H1 (cell line): ENCODE measurements at places on chromosomes 4 and X.

- no peaks in the 10 kb centered on the region for H3K4me1 ChIP-seq
- H3K36me3 ChIP-seq, result no peaks in the 10 kb centered on the region
- no peak overlapping the region for H3K4me3 ChIP-seq
- no peaks in the 10 kb centered on the region for H3K27me3 ChIP-seq
Measured at GRCh38 chrX:121103381-121103780, 56.0 kb downstream of the GLUD2 start.

DNA sequence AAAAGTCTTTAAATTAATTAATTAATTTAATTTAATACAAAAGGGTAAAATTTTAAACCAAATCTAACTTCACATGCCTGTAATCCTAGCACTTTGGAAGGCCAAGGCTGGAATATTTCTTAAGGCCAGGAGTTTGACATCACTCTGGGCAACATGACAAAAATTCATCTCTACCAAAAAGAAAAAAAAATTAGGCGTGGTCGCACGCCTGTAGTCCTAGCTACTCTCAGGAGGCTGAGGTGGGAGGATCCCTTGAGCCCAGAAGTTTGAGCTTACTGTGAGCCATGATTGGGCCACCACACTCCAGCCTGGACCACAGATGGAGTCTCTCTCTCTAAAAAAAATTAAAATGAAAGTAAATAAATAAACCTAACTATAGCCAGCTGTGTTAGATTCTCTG is 39.2 kb upstream of the ANTXR2 start:
- no peaks in the 10 kb centered on the region for H3K36me3 ChIP-seq
- no peaks in the 10 kb centered on the region for H3K4me1 ChIP-seq
- DNase-seq, result no peak
- H3K27ac ChIP-seq, result no peak overlapping the region
- no peaks in the 10 kb centered on the region for H3K27me3 ChIP-seq
- H3K4me3 ChIP-seq, result no peak overlapping the region

DNA sequence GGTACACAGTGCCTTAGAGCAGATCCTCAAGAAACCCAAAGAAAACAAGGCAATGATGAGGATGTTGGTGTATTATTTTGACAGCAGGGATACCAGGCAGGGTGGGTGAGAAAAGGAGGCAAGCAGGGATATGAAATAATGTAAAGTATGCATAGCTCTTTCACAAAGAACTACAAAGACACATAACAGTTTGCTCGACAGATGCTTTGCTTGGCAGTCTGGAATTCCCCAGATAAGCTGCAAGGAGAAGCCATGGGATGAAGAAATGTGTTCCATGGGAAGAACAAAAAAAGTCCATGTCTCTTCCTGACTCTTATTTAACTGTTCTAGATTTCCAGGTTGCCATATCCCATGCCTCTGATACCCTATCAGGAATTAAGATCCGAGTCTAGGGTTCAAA is 75.4 kb downstream of the FAM13A start:
- no peaks in the 10 kb centered on the region for H3K4me1 ChIP-seq
- DNase-seq, result no peak
- no peak overlapping the region for H3K27ac ChIP-seq
- H3K27me3 ChIP-seq, result no peaks in the 10 kb centered on the region
- H3K36me3 ChIP-seq, result no peaks in the 10 kb centered on the region
- no peak overlapping the region for H3K4me3 ChIP-seq

GRCh38 chrX:103376118-103376978 is at the start of gene BEX3:
Gene BEX3 (plus strand): TSS chrX:103376538. CDS start chrX:103377522, 984 bp downstream.
- H3K27ac ChIP-seq, result peak within 1 kb of the TSS; percentile 92
- peak; percentile 70 for DNase-seq
- no peaks in the 10 kb centered on the region; the same call in 1 of the 2 replicates for H3K36me3 ChIP-seq
- no peaks in the 10 kb centered on the region; the same call in none of the 2 replicates for H3K4me1 ChIP-seq
- H3K4me3 ChIP-seq, result peak within 1 kb of the TSS; percentile 69
- H3K27me3 ChIP-seq, result no peaks in the 10 kb centered on the region

DNA sequence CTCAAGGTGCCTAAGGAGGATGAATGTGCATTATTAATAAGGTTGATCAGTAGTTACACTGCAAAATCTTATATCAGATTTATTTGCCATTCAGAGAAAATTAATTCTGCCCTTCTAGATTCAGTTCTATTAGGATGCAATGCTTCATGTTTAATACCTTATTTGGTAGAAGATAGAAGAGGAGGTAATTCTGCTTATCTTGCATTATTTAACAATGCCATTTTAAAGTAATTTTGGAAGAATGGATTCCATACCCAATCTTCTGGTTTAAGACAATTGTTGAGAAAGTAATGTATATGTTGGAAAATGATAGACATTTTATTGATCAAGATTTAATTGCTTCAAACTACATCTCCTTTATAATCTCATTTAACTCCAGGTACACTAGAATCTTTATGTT is 360.9 kb downstream of the ADGRL3 start:
- H3K4me1 ChIP-seq, result no peaks in the 10 kb centered on the region
- H3K27ac ChIP-seq, result no peak overlapping the region
- no peak overlapping the region for H3K4me3 ChIP-seq
- no peaks in the 10 kb centered on the region for H3K36me3 ChIP-seq
- DNase-seq, result no peak

- no peak overlapping the region for H3K4me3 ChIP-seq
- H3K4me1 ChIP-seq, result no peaks in the 10 kb centered on the region
- no peak overlapping the region for H3K27ac ChIP-seq
- no peak for DNase-seq
Measured at GRCh38 chrX:9341291-9342201, 123.3 kb upstream of the TBL1X start.

- no peaks in the 10 kb centered on the region for H3K27me3 ChIP-seq
- H3K36me3 ChIP-seq, result no peaks in the 10 kb centered on the region
- H3K4me3 ChIP-seq, result no peak overlapping the region
Measured at GRCh38 chrX:150324035-150324728, 38.9 kb upstream of the MAMLD1 start.

- no peak for DNase-seq
- no peak overlapping the region for H3K27ac ChIP-seq
- H3K4me3 ChIP-seq, result no peak overlapping the region
- no peaks in the 10 kb centered on the region for H3K27me3 ChIP-seq
- no peaks in the 10 kb centered on the region for H3K36me3 ChIP-seq
- peaks cover 8% of the 10 kb centered on the region for H3K4me1 ChIP-seq
Measured at GRCh38 chrX:47611926-47612325, 7.7 kb downstream of the SYN1 start.

DNA sequence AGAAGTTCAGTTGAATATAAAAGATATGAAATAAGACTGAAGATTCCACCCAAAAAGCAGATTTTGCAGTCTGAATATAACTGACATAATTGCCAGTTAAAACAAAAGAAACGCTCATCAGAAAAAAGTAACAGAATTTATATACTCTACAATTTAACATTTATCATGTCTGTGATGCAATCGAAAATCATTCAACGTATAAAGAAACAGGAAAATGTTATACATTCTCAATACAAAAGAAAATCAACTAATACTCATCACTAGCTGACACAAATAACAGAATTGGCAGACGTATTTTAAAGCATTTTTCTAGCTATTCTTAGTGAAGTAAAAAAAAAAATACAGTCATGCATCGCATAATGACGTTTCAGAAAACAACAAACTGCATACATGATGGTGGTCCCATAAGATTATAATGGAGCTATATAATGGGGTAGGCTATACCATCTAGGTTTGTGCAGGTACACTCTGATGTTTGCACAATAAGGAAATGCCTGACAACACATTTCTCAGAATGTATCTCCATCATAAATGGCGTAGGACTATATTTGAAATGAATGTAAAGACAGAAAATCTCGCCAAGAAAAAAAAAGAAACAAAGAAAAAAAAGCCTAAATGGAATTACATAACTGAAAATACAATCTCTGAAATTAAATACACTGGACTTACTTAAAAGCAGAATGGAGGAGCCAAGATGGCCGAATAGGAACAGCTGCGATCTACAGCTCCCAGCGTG is 34.3 kb downstream of the OR13H1 start:
- H3K27ac ChIP-seq, result no peak overlapping the region
- no peaks in the 10 kb centered on the region for H3K36me3 ChIP-seq
- no peaks in the 10 kb centered on the region for H3K4me1 ChIP-seq
- no peak for DNase-seq
- H3K27me3 ChIP-seq, result no peaks in the 10 kb centered on the region
- peak overlapping the region; percentile 40 for H3K4me3 ChIP-seq

- no peak overlapping the region for H3K27ac ChIP-seq
- no peaks in the 10 kb centered on the region for H3K27me3 ChIP-seq
- no peak for DNase-seq
- no peaks in the 10 kb centered on the region; the same call in 1 of the 2 replicates for H3K4me1 ChIP-seq
- H3K36me3 ChIP-seq, result no peaks in the 10 kb centered on the region
Measured at GRCh38 chrX:84218726-84219125, 30.7 kb upstream of the RPS6KA6 start.

- H3K27me3 ChIP-seq, result no peaks in the 10 kb centered on the region
- no peak overlapping the region for H3K4me3 ChIP-seq
- no peak for DNase-seq
- H3K36me3 ChIP-seq, result no peaks in the 10 kb centered on the region
Measured at GRCh38 chr4:68617003-68617698, 41.0 kb upstream of the UGT2B17 start.

GRCh38 chr4:163955288-163955687 is 460.8 kb downstream of the TMA16 start:
- H3K36me3 ChIP-seq, result no peaks in the 10 kb centered on the region
- no peak overlapping the region for H3K27ac ChIP-seq
- DNase-seq, result no peak

- H3K36me3 ChIP-seq, result no peaks in the 10 kb centered on the region
Measured at GRCh38 chr4:4426511-4427120, 39.7 kb downstream of the NSG1 start.

DNA sequence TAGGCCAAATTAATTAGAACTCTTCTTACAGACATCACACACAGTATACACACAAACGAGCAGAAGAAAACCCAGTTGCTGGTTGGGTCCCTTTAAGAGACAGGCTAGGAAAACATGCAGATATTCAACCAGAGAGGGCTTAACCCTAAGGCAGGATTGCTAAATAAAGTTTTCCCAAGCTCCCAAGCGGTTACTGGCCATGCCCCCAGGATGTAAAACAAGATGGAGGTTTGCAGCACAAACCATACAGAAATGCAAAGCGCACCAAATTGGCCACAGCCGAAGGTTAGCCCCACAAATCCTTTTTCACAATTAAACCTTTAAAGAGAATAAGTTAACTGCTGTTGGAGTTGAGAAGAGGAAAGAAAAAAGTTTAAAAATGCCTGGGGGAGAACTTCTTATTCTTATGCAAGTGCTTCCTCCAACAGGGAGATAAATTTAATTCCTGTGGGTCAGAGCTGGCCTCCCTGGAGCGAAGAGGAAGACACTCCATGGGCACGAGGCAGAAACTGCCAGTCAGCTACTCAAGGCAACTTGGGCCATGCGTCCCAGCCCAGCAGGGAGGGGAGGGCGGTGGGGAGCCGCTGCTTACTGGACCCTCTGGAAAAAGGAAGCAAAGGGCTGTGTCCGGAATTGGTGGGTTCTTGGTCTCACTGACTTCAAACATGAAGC is 167.6 kb upstream of the ARSJ start:
- DNase-seq, result no peak
- no peak overlapping the region for H3K4me3 ChIP-seq
- H3K4me1 ChIP-seq, result no peaks in the 10 kb centered on the region
- no peaks in the 10 kb centered on the region for H3K27me3 ChIP-seq

DNA sequence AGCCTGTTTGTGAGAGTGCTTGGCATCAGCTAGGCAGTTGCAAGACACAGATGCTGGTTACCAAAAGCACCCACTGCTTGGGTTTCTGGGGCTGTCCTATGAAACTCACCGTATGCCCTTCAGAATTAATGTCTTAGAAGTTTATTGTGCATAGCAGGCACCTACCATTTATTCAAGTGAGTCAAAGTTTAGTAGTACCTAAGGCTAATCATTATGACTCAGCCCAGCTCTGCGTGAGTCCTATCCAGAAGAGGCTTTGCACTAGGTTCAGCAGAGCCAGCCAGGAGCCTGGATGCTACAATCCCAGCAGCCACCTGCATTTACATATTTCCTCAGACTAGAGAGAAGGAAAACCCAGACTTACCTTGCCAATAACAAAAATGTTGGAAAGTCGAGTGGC is 4.2 kb downstream of the RPS4X start:
- peaks cover 74% of the 10 kb centered on the region for H3K36me3 ChIP-seq
- H3K27me3 ChIP-seq, result no peaks in the 10 kb centered on the region
- H3K4me1 ChIP-seq, result no peaks in the 10 kb centered on the region
- H3K27ac ChIP-seq, result no peak overlapping the region
- H3K4me3 ChIP-seq, result no peak overlapping the region

GRCh38 chr4:155639704-155640523 is 26.7 kb upstream of the GUCY1A1 start:
- no peaks in the 10 kb centered on the region for H3K27me3 ChIP-seq
- no peaks in the 10 kb centered on the region for H3K4me1 ChIP-seq
- no peak overlapping the region for H3K27ac ChIP-seq
- no peaks in the 10 kb centered on the region for H3K36me3 ChIP-seq
- no peak for DNase-seq
- H3K4me3 ChIP-seq, result no peak overlapping the region

DNA sequence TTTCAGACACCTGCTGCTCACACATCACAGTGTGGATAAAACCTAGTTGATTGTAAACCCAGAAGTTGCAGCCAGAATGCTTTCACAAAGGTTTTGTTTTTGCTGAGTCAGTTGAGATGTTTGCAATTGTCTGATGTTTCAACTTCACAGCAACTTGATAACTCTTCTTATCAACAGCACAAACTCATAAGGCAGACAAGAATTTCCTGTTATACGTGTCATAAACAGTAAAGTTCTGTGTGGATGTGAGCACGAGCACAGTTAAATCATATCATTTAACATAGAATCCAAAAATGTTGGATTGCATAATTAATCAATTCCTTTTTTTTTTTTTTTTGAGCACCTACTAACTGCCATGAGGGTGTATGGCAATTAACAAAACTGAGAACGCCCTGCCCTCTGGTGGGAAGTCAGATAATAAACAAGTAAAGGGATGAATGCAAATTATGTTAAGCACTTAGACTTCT is 512.2 kb downstream of the PDHA2 start:
- H3K4me1 ChIP-seq, result peaks cover 3% of the 10 kb centered on the region
- no peak for DNase-seq
- H3K4me3 ChIP-seq, result no peak overlapping the region
- H3K27ac ChIP-seq, result no peak overlapping the region
- H3K36me3 ChIP-seq, result no peaks in the 10 kb centered on the region

DNA sequence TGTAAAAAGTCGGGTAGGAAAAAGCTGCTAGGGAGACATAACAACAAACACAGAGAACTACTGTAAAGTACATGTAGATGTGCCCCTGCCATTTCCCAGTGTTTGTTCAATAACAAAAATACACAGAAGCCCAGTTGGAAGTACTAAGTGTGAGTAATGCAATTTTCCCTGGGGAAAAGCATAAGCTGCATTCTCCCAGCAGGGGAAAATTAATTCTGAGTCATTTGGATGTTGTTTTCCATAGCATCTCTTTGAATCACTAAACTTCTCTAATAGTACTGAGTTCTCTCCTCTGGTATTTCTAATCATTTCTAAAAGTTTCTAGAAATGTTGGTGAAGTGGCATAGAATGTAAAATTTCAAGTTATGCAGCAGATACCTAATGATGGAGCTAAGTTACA is 1114.9 kb downstream of the C4orf33 start:
- no peaks in the 10 kb centered on the region for H3K36me3 ChIP-seq
- H3K27ac ChIP-seq, result no peak overlapping the region
- H3K4me1 ChIP-seq, result no peaks in the 10 kb centered on the region
- DNase-seq, result no peak
- no peak overlapping the region for H3K4me3 ChIP-seq
